ENCODE measurements at places on chromosomes 4 and X. TPM values are rescaled to one million over a fixed set of nuclear protein-coding genes. Genes with fewer than 3 reads are reported as not detected.

- H3K27me3 ChIP-seq = no peaks in the 10 kb centered on the region
- H3K27ac ChIP-seq = no peak overlapping the region
- no peak overlapping the region for H3K4me3 ChIP-seq
- no peaks in the 10 kb centered on the region for H3K36me3 ChIP-seq
- no peak for DNase-seq
- peaks cover 7% of the 10 kb centered on the region for H3K4me1 ChIP-seq
These were observed 139.6 kb downstream of the DCLK2 start for GRCh38 chr4:150217808-150218207.

The LDB2 gene
- total RNA-seq = 17.7 TPM

GRCh38 chrX:127302841-127303240 is 483.3 kb downstream of the PRR32 start:
- DNase-seq = no peak
- no peak overlapping the region for H3K27ac ChIP-seq
- no peak overlapping the region for H3K4me3 ChIP-seq
- H3K4me1 ChIP-seq = no peaks in the 10 kb centered on the region
- no peaks in the 10 kb centered on the region for H3K27me3 ChIP-seq

The CYLC1 gene
- total RNA-seq = not detected

- H3K36me3 ChIP-seq = no peaks in the 10 kb centered on the region
- no peaks in the 10 kb centered on the region for H3K27me3 ChIP-seq
- no peak overlapping the region for H3K27ac ChIP-seq
- H3K4me1 ChIP-seq = no peaks in the 10 kb centered on the region
- no peak for DNase-seq
These were observed 33.3 kb upstream of the CXCL6 start for GRCh38 chr4:73803213-73803612.

Data from suprapubic skin (tissue), 4 donors.